ENCODE measurements at places on chromosomes 1 and 21.

DNA sequence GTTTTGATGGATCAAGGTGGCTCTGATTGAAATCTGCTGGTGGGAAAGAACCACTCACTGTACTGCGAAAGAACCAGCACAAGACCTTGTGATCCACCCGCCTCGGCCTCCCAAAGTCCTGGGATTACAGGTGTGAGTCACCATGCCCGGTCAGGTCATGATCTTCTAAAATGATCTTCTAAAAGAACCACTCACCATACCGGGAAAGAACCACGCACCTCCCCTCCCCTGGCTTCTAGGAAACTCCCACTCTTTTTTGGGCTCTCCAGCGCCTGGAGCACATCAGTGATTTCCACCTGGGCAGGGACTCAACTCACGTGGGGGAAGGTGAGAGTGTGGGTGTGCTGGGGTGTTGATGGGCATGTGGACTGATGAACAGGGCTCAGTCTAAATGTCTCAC lies 7.9 kb upstream of the RAB7B start:
- no peak for DNase-seq

DNA sequence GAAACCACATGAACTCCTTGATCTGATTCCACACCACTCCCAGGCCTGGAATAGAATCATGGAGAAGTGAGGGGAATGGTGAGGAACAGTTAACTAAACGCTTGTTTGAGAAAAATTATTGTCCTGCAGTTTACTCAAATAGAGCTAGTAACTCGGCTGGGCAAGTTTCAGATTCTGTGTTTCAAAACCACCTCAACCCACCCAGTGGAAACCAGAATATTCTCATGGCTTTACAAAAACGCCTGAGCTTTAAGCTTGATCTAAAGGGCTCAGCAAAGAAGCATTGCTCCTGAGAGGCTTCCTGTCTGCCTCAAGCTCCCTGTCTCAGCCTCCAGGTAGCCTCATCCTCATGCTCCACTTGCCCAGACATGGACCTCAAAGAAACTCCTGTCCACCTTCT lies 16.6 kb downstream of the TCHHL1 start:
- no peak for DNase-seq

- no peak for DNase-seq
These were observed 10.3 kb downstream of the GPR37L1 start for GRCh38 chr1:202133001-202133400.

DNA sequence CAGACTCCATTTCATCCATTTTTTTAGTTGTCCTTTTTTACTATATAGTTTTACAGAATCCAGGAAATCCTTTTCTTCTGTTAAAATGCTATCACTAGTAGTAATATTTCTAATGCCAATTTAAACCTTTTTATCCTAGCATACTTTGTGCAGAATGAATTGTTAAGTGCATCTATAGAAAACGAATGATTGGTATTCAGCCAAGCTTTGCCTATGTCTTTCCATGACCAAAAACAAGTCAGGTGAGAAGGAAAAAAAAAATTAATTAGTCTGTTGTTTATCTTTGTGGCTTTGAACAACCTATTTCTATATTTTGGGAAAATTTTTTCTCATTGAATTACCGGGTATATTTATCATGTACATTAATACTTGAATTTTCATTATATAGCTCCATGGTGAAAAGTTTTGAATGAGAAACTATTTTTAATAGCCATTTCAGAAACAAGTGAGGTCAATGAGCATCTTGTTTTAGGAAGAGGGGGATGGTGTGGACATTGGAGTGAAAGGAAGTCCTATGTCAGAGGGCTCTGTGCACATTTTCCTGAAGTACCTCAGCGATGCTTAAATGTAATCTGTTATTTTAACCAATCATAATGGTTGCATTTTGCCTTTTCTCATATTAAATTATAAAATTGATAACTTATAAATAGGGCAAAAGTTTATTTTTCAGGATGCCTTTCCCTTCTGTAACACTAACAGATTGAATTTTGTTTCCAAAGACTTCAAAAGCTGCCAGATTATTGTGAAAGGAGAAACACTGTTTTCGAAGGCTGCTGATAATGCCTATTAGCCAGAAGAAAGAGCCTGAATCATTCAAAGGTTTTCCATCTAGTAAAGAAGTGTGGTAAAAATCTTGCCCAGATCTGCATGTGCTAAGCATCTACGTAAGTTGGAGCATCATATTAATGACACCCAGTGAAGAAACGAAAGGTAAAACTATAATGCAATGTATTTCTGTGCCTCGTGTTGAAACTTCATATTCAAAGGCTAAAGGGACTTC lies 73.8 kb upstream of the S1PR1 start:
- no peak for DNase-seq

DNA sequence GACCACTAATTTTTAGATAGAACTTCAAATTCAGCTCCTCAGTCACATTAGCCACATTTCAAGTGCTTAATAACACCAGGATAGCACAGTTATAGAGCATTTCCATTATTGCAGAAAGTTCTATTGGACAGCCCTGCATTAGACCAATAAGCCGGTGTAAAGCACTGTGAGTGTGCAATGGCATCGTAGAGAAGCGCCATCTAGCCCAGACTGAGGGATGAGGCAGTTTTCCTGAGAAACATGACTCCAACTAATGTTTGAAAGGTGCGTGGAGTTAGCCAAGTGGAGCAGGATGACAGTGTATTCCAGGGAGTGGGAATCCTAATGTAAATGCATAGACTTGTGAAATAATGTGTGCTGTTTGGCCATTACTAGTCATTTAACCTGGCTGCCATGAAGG lies 7.7 kb downstream of the RPE65 start:
- DNase-seq, result no peak

GRCh38 chr21:43892984-43893535 lies 28.0 kb downstream of the AGPAT3 start:
- no peak for DNase-seq

DNA sequence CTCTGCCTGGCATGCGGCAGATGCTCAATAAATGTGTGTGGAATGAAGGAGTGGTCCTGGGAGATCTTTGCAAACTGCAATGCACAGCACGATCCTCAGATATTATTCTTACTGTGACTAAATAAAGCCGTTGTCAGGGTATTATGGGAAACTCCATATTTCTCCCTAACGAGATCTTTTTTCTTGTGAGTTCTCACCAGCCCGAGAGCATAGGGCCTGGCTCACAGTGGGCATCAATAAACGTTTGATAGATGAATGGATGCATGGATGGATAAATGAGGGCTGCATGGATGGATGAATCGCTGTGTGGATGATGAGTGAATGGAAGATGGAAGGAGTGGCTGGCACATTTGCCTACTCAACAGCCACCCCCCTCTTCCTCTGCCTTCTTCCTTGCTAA lies 69.6 kb downstream of the SDC3 start:
- DNase-seq, result no peak

GRCh38 chr1:14804626-14805025 lies 206.1 kb downstream of the KAZN start:
- no peak for DNase-seq

- no peak for DNase-seq
These were observed 284.8 kb downstream of the HLX start for GRCh38 chr1:221164029-221164428.

DNA sequence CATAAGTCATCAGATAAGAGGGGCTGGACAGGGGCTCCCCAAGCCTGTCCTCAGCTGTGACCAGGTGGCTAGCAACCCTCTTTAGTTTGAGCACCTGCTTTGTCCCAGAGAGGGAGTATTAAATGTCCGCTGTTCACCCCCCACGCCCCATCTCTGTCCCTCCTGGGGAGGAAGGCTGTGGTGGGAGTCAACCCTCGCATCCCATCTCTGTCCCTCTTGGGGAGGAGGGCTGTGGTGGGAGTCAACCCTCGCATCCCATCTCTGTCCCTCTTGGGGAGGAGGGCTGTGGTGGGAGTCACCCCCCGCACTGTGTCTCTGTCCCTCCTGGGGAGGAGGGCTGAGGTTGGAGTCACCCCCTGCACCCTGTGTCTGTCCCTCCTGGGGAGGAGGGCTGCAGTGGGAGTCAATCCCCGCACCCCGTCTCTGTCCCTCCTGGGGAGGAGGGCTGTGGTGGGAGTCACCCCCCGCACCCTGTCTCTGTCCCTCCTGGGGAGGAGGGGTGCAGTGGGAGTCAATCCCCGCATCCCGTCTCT lies 72.6 kb upstream of the ABCG1 start:
- DNase-seq, result no peak

GRCh38 chr1:76070538-76070937 lies 4.0 kb upstream of the ST6GALNAC3 start:
- DNase-seq, result no peak

DNA sequence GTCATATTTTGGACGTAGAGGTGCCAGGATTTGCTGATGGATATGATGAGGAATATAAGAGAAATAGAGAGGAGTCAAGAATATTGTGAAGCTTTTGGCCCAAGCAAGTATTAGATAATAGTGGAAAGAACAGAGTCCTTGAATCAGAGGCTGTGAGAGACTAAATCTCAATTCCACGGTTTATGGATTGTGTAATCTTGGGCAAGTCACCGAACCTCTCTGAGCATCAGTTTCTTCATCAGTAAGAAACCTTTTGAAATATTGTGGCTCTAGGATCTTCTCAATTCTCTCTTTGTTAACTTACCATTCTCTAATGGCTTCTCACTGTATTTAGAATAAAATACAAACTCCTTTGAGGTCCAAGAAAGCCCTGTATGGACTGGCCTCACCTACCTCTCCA lies 77.6 kb downstream of the RPS6KA1 start:
- DNase-seq, result no peak

DNA sequence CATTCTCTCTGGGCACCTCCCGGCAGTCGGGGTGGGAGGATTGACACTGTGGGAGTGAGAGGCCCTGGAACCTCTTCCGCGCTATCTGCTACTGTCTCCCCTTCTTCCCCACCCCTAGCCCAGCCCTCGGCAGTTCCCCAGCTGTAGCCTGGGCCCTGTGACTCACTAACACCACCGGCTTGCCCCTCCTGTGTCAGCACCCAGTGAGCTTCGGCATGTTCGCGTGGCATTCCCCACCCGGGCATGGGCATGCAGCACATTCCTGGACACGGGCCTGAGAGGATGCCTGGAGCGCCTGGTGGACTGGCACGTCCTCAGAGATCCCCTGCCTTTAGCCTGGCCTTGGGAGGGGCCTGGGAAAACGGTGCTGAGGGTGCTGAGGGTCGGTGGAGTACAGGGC lies 1.3 kb downstream of the CDK18 start:
- DNase-seq, result no peak

- no peak for DNase-seq
These were observed 13.7 kb downstream of the TFF3 start for GRCh38 chr21:42301371-42302075.

DNA sequence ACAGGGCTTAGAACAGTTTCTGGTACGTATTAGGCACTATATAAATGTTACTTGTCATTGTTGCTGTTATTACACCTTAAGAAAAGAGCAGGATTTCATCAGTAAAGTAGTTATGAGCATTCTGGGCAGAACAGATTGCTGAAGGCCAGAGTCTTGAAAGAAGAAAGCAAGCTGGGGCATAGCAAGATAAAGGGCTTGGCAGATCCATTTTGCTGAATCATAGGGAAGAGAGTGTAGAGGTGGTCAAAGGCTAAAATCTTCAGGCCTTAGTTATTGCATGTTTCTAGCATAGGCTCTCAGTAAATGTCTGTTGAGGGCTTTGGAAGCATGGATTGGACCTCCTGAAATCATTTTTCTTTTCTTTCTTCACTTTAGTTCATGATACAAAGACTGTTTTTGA lies 67.5 kb downstream of the PLA2G4A start:
- DNase-seq, result no peak

GRCh38 chr21:25359724-25360123 lies 247.6 kb downstream of the MRPL39 start:
- DNase-seq, result no peak

DNA sequence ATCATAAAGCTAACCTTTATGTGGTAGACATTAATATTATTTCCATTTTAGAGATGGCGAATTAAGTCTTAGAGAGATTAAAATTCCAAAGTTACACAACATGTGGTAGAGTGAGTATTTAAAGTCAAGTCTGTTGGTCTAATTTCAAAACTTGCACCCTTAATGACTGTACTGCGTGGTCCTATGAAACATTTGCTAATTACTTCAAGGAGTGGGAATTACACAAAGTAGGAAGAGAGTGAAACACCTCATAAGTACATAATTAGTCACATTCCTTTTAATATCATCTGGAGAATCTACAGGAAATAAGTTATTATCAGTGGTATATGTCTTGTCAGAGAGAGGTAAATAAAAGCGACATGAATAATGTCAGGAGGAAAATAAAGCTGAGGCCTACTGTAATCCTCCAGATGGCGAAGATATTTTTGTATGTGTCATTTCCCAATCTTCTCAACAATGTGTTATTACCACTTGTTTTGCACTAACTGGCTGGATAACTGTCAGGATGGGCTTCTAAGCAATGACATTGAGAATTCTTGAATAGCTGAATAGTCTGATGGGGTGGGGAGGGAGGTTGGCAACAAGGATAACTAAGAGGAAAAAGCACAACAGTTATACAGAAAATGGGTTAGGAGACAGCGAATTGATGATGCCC lies 95.5 kb downstream of the TNFSF18 start:
- no peak for DNase-seq

GRCh38 chr1:87505391-87505983 lies 176.8 kb downstream of the LMO4 start:
- no peak for DNase-seq

DNA sequence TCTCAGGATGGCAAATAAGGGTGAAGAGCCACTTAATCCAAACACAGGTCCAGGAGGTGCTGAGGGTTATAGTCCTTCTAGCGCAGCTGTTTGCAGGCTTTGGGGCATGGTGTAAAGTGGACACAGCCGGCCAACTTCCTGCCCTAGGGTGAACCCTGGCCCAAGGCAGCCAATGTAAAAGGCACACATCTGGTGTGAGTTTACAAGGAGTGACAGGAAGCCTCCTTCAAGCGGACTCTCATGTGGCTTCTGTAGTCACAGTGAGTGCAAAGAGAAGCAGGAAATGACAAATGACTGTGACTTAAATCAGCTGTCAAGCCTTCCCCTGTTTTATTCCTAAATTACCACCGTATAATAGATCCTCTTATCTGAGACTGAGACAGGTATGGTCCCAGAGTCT lies 213.0 kb downstream of the CRB1 start:
- DNase-seq, result no peak

DNA sequence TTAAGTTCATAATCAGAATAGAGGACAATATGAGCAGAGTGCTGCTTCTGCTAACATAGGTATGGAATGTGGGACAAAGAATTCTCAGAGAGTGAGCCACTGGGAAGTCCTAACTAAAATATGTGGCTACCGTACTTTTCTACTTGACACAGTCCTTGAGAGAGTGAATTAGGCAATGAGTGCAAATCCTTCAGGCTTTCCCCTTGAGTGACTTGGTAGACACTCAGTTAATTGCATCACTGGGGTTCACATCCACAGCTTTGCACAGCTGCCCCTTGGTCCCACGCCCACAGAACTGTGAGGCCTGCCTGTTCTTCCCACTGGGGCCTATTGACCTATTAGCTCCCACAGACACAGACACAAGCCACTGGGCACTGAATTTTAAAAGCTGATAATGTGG lies 40.5 kb upstream of the PAXBP1 start:
- DNase-seq, result no peak
